Stimulated activated CD4-positive, alpha-beta T cell treated with anti-CD3 and anti-CD28 coated beads, TNF-alpha, amount 100 ng/mL, for 1 hour (primary cell): ENCODE measurements at places on chromosomes 6 and 20.

DNA sequence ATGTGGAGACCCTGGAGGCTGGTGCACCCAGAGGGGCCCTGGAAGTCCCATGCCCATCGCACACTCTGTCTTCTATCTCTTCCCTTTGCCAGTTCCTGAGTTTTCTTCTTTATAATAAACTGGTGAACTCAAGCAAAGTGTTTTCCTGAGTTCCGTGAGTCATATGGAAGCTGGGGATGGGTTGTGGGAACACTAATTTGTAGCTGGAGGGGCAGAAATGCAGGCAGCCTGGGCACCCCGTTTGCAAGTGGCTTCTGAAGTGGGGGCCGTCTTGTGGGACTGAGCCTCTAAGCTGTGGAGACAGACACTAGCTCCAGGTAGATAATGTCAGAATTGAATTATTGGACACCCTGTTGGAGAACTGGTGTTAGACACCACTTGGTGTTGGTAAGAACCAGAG is 3.2 kb upstream of the PPP1R3G start:
- no peak for DNase-seq

GRCh38 chr6:37123957-37124729 is 45.8 kb upstream of the PIM1 start:
- DNase-seq = no peak

- no peak for DNase-seq
Observed at GRCh38 chr6:75775219-75775618, 26.2 kb downstream of the MYO6 start.

GRCh38 chr20:21126581-21126870 is 644 bp downstream of the KIZ start:
- DNase-seq = no peak

DNA sequence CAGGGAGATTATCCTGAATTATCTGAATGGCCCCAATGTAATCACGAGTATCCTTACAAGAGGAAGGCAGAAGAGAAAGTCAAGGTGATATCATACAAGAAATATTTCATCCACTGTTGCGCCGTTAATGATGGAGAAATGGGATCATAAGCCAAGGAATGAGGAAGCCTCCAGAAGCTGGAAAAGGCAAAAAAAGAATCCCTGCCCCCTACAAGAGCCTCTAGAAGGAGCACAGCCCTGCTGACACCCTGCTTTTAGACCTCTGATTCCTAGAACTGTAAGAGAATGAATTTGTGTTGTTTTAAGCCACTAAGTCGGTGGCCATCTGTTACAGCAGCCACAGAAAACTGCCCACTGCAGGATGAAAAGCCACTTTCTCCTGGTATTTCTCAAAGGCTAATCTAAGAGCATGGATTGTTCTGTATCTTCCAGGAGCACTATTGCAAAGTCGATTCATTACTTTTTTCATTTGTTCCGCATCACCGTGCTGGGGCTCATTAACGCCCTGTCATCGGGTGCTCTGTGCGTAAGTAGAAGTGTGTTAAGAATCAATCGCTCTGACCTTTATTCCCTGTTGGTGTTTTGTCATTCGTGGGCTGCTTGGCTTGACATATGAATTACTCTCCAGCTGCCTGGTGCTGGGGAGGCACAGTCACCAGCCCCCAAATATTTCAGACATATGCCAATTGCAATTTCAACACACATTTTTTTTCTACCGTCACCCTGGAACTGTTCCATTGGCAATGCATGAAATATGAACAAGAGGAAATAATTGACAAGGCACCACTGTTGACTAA is 117.0 kb downstream of the PCSK2 start:
- no peak for DNase-seq

DNA sequence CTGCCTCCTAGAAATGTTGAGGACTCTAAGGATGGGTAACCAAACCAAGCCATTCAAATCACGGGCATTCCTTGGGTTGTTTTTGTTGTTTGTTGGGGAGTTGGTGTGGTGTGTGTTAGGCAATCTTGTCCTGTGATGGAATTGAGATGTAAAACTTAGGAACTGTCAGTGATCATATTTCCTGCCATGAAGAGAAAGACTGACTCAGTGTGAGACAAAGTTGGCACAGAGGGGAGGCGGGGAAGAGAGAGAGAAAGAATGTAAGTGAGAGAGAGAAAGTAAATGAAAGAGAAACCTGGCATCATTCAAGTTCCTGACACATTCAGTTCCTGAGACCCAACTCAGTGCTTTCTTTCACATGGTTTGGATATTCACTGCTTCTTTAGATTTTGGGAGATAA is 21.6 kb upstream of the FBXO30 start:
- DNase-seq = no peak

GRCh38 chr20:24702501-24703283 is 233.3 kb downstream of the SYNDIG1 start:
- no peak for DNase-seq

DNA sequence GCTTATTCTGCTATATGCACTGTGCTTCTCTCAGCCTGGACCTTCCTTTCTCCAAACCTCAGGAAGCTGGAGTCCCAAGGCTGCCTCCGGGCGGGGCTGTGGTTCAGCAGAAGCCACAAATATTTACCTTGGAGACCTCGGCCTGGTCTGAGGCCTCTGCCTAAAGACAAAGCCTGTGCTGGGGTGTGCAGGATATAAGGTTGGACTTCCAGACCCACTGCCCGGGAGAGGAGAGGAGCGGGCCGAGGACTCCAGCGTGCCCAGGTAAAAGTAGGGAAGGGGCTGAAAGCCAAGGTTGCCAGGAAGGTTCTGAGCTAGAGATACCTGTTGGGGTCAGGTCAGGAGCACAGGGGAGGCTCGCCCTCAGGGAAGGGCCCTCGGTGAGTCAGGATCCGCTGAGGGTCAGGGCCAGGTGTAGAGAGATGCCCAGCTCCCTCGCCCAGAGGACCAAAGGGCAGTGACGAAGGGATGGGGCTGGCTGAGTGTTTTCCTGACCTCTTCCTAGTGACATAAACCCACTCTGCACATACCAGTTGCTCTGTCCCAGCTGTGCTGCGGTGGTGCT is at the start of gene BPIFB1:
Gene BPIFB1 (plus strand): TSS at position 224 of the 565 bp plus-strand sequence. CDS start 2,860 bp downstream, outside the sequence.
- DNase-seq = no peak

- DNase-seq = no peak
Observed at GRCh38 chr20:356745-357144, 9.8 kb downstream of the NRSN2 start.

GRCh38 chr6:7916959-7917358 is 6.4 kb upstream of the TXNDC5 start:
- no peak for DNase-seq

DNA sequence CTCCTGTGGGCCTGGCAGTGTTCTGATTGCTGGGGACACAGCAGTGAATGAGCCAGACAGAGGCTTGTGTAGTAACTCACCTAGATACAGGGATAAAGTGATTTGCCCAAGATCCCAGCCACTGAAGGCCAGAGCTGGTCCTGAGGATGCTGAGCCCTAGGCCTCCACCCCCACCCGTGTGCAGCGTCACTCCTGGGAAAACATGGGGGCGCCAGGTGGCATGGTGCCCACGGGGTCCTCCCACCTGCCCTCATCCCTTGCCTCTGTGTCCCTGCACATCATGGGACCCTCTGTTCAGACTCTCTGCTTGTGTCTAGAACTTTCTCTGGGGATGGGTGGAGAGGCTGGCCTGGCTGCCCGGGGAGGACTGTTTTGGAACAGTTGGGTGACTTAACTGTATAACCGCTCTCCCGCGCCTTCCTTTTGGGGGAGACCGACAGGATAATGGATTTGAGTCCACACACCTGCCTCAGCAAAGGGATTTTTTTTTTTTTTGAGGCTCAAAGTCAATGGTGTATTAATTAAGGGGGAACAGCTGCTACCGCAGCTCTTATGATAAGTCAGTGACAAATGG is 19.6 kb downstream of the LEMD2 start:
- no peak for DNase-seq

- no peak for DNase-seq
Observed at GRCh38 chr20:15949391-15949790, 623.9 kb downstream of the KIF16B start.
